CD14-positive monocyte (primary cell): ENCODE measurements at places on chromosomes 11 and 22.
A peak's percentile ranks its signal among the peaks of the same experiment; 100 is the strongest.

DNA sequence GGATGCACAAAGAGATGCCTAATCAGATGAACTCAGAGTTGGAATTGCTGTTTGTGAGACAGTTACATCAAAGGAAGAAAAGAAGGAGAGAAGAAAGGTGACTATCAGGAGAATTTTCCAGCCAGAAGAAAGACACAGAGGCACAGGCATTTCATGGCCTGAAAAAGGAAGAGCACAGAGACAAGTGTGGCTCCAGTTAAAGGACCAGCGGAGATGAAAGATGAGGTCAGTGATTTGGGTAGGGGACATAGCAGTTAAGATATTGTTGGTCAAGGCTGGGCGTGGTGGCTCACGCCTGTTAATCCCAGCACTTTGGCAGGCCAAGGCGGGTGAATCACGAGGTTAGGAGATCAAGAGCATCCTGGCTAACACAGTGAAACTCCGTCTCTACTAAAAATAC, 3.4 kb upstream of the ZNF280A start:
- DNase-seq, result no peak

DNA sequence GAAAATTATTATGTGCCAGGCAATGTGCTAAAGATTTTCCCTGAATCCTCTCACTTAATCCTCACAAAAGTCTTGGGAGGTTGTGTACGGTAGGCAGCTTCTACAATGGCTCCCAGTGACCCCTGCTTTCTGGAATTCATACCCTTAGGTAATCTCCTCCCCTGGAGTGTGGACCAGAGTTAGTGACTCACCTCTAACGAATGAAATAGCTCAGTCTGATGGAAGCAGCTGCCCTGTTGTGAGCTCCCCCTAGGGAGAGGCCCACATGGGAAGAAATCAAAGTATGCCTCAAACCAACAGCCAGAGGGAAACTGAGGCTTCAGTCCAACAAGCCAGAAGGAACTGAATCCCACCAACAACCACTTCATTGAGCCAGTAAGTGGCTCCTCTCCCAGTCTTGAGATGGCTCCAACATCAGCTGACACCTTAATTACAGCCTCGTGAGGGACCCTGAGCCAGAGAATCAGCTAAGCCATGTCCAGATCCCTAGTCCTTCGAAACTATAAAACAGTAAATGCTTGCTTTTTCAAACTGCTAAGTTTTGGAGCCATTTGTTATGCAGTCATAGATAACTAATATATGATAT, 98.9 kb upstream of the ISX start:
- no peak for DNase-seq

DNA sequence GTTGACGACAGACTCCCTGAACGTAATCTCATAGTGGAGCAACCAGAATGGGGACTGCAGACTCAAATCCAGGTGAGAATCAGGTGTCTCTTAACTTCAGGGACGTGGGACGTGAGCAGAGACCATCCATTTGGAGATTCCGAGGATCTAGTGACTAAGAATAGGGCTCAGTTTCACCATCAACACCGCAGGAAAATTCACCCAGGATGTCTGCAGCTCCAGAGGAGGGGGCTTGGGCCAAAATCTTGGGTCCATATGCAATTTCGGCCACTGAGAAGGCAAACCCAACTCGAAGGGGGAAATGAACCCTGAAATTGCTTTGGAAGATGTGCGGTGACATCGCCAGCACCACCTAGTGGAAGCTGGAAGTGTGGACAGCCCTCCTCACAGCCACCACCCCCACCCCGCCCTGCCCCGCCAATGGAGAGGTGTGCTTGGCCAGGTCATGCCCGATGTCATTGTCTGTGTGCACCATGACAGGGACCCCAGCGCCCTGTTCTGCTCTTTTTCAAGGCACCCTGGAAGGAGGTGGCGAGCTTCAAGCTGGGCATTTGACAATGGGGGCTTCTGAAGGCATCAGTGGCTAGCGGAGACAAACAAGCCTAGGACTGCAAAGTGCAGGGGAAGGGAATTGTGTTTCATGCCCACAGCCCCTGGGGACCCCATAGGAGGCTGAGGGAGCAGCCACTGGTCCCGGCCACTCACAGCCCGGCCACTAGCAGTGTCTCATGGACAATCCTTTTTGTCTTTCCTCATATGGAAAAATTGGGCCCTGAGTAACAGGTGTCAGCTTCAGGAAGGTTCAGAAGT, 24.8 kb downstream of the APOL1 start:
- peak; percentile 68 for DNase-seq

- no peak for DNase-seq
Measured at GRCh38 chr11:31529189-31529588, 19.6 kb downstream of the ELP4 start.

GRCh38 chr11:2908130-2908529, 21.1 kb downstream of the PHLDA2 start:
- DNase-seq, result no peak

- no peak for DNase-seq
Measured at GRCh38 chr11:28146123-28146751, 38.0 kb downstream of the METTL15 start.

GRCh38 chr11:56906683-56907148, 82.0 kb upstream of the OR5AK2 start:
- no peak for DNase-seq

- no peak for DNase-seq
Measured at GRCh38 chr11:55367674-55368073, at the start of gene OR4A15. TSS of gene OR4A15 (plus strand) at chr11:55367974. CDS start at chr11:55367974, 0 bp downstream.

DNA sequence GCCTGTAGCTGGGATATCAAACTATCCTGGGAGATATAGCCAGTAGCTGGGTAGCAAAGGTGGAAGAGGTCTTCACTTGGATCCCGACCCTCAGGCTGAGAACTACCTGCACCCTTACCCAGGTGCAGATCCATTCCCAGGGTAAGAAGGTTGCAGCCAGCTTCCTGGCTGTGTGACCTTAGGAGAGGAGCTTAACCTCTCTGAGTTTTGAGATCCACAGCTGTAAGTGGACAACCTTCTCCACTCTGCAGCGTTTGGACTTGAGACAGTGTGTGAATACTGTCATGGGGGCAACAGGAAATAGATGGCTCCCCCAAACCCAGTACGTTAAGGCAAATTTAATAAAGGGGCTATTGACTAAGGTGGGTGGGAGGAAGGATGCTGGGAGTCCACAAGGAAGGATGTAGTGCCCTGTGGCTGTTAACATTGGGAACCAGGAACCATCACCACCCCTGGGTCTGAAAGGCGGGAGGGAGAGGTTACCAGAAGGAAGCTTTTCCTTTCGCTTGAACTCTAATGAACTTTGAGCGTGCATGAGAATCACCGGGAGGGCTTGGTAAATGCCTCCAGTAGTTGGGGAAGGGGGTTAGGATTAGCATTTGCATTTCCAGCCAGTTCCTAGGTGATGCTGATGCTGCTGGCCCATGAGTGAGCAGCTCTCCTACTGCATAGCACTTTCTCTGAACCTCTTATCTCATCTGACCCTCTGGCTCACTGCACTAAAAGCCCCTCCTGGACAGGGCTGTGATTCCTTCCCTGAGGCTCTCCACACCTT, 24.4 kb downstream of the SGSM1 start:
- no peak for DNase-seq

DNA sequence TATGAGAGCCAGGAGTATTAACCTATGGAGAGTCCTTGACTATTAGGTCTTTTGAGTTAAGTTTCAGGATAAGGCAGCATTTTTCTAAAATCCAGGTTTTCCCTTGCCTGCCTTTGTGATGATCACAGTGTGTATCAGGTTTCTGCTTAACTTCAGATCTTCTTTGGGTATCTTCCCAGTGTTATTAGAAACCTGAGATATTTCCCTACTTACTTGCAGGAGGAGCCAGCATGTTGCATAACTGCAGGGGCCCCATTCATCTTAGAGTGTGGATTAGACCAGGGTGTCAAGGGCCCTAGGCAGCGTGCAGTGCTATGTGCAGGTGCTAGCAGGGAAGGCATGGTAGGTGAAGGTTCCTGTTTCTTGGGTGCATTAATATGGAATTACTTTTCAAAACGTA, 69.5 kb downstream of the ZNRF3 start:
- no peak for DNase-seq

- no peak for DNase-seq
Measured at GRCh38 chr11:61550665-61551227, 30.1 kb downstream of the SYT7 start.

- DNase-seq, result peak; percentile 37
Measured at GRCh38 chr11:96242191-96242847, 100.7 kb downstream of the MAML2 start.

GRCh38 chr11:106378513-106379179, 301.2 kb downstream of the AASDHPPT start:
- no peak for DNase-seq

GRCh38 chr11:107413352-107413751, 44.3 kb downstream of the CWF19L2 start:
- DNase-seq, result no peak

DNA sequence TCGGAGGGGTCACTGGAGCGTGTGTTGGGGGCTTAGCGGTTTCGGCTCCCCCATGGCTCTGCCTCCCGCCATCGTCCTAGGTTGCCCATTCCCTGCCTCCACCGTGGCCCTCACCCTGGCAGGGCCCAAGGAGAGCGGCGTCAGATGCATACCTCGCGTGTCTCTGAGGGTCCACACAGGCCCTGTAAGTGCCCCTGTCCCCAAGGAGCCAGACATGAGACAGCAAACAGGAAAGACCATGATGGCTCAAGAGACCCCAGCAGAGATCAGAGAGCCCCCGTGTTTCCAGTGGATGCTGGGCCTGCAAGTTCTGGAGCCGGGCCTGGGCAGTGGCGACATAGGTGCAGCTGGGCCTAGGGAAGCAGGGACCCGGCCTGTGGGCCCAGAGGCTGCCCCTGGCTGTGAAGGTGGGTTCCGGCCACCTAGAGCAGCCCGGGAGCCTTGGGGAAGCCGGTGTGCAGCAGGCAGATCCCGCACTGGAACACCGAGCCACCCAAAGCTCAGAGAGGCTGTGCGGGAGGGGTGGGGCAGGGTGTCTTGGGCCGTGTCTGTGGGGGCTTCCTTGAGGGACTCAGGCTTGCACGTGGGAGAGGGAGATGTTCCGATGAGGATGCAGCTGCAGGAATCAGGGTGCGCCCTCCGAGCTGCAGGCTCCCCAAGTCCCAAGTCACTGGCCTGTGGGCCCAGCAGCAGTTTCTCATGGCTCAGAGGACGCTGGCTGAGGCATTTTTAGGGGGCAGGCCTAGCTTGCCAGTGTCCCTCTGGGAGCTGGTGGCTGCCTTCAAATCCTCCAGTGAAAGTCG, 126.4 kb downstream of the KCNQ1OT1 start:
- DNase-seq, result no peak

GRCh38 chr11:88414981-88415413, 77.5 kb upstream of the CTSC start:
- no peak for DNase-seq

DNA sequence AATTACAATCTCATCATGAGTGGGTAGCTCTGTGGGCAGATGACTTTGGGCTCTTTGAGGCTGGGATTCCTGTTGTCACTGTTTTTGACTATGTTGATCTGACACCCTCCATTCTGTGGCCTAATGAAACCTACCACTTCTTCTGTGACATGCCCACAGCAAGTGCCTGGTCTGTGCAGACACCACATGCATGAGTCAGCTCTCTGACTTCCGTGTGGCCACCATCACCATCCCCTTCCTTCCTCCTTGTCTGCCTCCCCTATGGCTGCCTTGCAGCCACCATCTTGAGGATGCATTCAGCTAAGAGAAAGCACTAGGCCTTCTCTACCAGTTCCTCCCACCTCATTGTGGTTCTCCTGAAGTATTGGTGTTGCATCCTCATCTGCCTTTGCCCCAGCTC, 15.3 kb upstream of the OR10V1 start:
- DNase-seq, result peak; percentile 59

GRCh38 chr11:111123463-111124398, 121.8 kb upstream of the POU2AF2 start:
- DNase-seq, result no peak

DNA sequence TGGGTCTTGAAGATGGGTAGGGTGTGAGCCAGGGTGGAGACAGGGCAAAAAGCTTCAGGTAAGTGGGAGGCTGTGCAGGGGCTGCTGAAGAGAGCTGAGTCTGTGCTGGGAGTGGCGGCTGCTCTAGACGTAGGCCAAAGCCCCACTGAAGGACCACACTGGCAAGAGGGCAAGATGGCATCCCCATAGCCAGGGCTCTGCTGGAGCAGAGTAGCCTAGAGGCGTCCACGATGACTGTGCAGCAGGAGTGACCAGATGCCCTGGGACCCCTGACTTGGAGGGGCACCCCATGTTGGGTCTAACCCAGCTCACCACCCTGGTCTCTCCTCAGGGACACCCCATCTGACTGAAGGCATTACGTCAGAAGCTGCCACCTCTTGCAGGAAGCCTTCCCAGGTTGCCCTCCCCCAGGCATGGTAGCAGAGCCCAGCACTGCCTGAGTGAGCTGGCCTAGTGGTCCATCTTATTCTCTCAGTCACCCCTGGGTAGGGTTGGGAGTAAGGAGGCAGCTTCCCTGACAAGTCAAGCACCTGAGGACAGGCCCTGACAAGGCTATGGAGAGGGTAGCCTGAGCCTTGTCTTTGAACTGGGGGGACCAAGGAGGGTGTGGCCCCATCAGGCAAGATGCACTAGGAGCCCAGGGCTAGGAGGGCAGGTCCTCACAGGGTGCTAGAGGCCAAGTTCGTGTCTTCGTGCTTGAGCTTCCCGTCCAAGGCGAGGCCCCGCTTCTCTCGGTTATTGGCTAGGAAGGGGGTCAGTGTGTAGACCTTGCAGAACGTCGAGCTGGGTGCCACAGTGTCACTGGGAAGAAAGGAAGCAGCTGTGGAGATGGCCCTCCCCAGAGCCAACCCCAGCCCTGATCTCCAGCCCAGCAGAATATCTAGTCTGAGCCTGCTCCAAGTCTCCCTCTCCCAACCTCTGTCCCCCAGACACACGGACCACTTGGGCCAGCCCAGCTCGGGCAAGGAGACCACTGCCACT, 33.1 kb downstream of the TPBGL start:
- no peak for DNase-seq

DNA sequence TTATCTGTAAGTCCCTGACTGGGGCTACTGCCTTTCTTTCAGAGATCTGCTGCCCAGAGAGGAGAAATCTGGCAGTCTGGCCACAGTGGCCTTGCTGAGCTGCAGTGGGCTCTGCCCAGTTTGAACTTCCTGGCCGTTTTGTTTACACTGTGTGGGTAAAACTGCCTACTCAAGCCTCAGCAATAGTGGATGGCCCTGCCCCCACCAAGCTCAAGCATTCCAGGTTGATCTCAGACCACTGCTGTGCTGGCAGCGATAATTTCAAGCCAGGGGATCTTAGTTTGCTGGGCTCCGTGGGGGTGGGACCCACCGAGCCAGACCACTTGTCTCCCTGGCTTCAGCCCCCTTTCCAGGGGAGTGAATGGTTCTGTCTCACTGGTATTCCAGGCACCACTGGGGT, 117.5 kb downstream of the TRPC6 start:
- no peak for DNase-seq

- no peak for DNase-seq
Measured at GRCh38 chr22:48310740-48311139, 1516.9 kb downstream of the BRD1 start.
